Stomach (tissue), 19 donors: ENCODE measurements at places on chromosomes 4 and X. TPM values are rescaled to one million over a fixed set of nuclear protein-coding genes. Genes with fewer than 3 reads are reported as not detected.
A peak's percentile ranks its signal among the peaks of the same experiment; 100 is the strongest.

POLR2B gene
- 20.5 TPM for polyA plus RNA-seq

- H3K4me1 ChIP-seq, result no peaks in the 10 kb centered on the region
- H3K27ac ChIP-seq, result no peak overlapping the region
- no peaks in the 10 kb centered on the region for H3K27me3 ChIP-seq
- no peak overlapping the region for H3K4me3 ChIP-seq
- H3K36me3 ChIP-seq, result no peaks in the 10 kb centered on the region
- DNase-seq, result peak; percentile 84
Observed at GRCh38 chr4:169485791-169486742, 126.3 kb downstream of the NEK1 start.

DNA sequence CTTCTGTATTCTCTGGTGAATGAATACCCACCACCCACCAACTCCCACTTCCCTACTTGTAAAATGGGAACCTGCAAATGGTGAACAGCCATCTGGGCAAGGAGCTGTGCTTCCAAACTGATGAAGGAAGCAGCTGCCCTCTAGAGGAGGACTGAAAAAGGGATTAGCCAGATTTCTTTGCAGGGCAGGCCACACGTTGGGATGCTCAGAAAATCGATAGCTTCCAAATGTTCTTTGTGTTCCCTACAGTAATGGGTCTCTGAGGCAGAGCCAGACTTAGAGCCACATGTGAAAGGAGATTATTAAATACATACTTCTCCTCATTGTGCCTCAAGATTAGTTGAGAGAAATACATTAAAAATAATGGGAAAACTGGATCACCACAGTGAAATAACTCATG is 39.3 kb upstream of the LPAR4 start:
- H3K36me3 ChIP-seq, result no peaks in the 10 kb centered on the region
- no peak for DNase-seq
- no peak overlapping the region for H3K27ac ChIP-seq
- H3K27me3 ChIP-seq, result no peaks in the 10 kb centered on the region
- no peaks in the 10 kb centered on the region for H3K4me1 ChIP-seq

DNA sequence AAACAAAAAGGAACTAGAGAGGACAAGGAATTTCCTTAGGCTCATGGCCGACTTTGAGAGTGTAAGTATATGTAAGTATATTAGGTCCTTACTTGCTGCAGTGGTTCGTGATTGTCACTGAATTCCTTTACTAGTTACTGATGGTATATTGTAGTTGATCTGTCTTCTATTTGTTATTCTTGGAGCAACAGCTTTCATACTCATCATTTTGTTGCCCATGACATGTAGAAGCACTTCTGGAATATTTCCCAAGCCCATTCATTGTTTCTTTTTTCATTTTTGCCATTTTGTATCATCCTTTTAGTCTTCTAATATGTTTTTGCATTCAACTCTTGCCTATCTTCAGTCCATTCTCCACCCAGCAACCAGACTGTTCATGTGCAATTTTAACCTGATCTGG is 170.0 kb downstream of the ARHGAP10 start:
- H3K4me3 ChIP-seq, result no peak overlapping the region
- peaks cover 11% of the 10 kb centered on the region for H3K4me1 ChIP-seq
- no peak overlapping the region for H3K27ac ChIP-seq
- no peaks in the 10 kb centered on the region for H3K27me3 ChIP-seq

DNA sequence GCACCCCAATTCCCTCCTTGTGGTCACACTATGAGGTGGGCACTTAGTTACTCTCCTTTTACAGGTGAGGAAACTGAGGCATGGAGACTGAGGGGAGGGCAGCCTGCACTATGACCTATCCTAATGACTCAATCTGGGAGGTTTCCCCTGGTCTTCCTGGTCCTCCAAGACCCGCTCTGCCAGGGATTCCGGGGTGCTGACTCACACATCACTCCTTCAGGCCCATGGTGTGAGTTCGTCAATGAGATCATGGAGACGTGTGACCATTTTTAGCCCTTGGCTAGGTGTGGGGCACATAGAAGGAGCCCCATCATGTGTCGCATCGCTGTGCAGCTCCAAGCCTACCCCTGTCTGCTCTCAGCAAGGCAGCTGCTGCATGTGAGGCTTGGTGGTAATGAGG is 32.4 kb upstream of the BCOR start:
- H3K27ac ChIP-seq, result no peak overlapping the region
- no peaks in the 10 kb centered on the region for H3K36me3 ChIP-seq
- H3K4me3 ChIP-seq, result no peak overlapping the region
- no peaks in the 10 kb centered on the region for H3K4me1 ChIP-seq
- no peak for DNase-seq
- H3K27me3 ChIP-seq, result no peaks in the 10 kb centered on the region

DNA sequence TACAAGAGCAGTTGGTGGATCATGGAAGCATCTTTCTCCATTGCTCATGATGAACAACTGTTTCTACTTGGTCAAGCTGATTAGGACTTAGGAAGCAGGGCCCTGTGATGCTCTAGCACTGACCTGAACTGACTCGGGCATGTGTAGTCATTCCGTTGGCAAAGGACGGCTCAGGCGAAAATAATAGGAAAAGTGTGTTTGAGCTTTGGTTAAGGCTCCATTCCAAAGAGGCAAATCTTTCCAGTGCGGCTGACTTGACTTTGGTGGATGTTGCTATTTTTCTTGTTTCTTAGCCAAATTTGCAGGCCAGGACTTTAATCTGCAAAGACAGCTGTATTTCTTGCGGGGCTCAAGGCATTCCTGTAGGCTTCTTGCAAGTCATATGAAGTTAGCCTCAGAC is 39.5 kb downstream of the ZNF518B start:
- no peaks in the 10 kb centered on the region for H3K4me1 ChIP-seq
- H3K27me3 ChIP-seq, result no peaks in the 10 kb centered on the region
- H3K27ac ChIP-seq, result no peak overlapping the region
- no peak overlapping the region for H3K4me3 ChIP-seq

GRCh38 chrX:72181178-72182125 is at the start of gene PIN4:
TSS of gene PIN4 (plus strand) at chrX:72181757. CDS start at chrX:72181786, 29 bp downstream.
- H3K36me3 ChIP-seq, result no peaks in the 10 kb centered on the region
- peak within 1 kb of the TSS; percentile 78 for H3K27ac ChIP-seq
- H3K4me3 ChIP-seq, result peak within 1 kb of the TSS; percentile 61
- peak; percentile 98 for DNase-seq
- H3K27me3 ChIP-seq, result no peaks in the 10 kb centered on the region
- peaks cover 10% of the 10 kb centered on the region for H3K4me1 ChIP-seq

GRCh38 chrX:73785493-73785892 is 222.5 kb downstream of the CHIC1 start:
- no peak for DNase-seq
- H3K4me1 ChIP-seq, result no peaks in the 10 kb centered on the region
- H3K36me3 ChIP-seq, result no peaks in the 10 kb centered on the region
- no peak overlapping the region for H3K4me3 ChIP-seq
- H3K27ac ChIP-seq, result no peak overlapping the region
- H3K27me3 ChIP-seq, result no peaks in the 10 kb centered on the region
